ENCODE measurements at places on chromosomes 4 and X. TPM values are rescaled to one million over a fixed set of nuclear protein-coding genes. Genes with fewer than 3 reads are reported as not detected.

The DOK7 gene
- not detected for total RNA-seq

The OPHN1 gene
- 3.0 TPM for total RNA-seq

The CCDC120 gene
- total RNA-seq = 0.50 TPM

The CXCR3 gene
- not detected for total RNA-seq

The STS gene
- total RNA-seq = 1.5 TPM

The ENPEP gene
- 0.15 TPM for total RNA-seq

The CT45A5 gene
- total RNA-seq = not detected

The OCIAD2 gene
- total RNA-seq = 39.5 TPM

The RPL36A gene
- 3,269 TPM for total RNA-seq

The ATP8A1 gene
- total RNA-seq = 0.45 TPM

The DDIT4L gene
- 1.3 TPM for total RNA-seq

The MAGEC2 gene
- total RNA-seq = not detected

The RS1 gene
- total RNA-seq = not detected

The ASB5 gene
- total RNA-seq = 0.30 TPM

The SCRG1 gene
- total RNA-seq = under 0.01 TPM

The HSFX4 gene
- total RNA-seq = not detected

The ZNF330 gene
- total RNA-seq = 15.3 TPM

The XPNPEP2 gene
- 1.5 TPM for total RNA-seq

The ETDB gene
- not detected for total RNA-seq

The GPRASP3 gene
- total RNA-seq = 2.4 TPM

The RAB39B gene
- total RNA-seq = 0.59 TPM

The ARHGEF38 gene
- not detected for total RNA-seq

The PPEF1 gene
- not detected for total RNA-seq

The GABRE gene
- total RNA-seq = 0.74 TPM

The IL2RG gene
- not detected for total RNA-seq

The CTAG2 gene
- total RNA-seq = 2.7 TPM

The GPAT3 gene
- 2.4 TPM for total RNA-seq

The SPANXN3 gene
- total RNA-seq = not detected

The CCDC158 gene
- under 0.01 TPM for total RNA-seq

The MAP7D2 gene
- 1.7 TPM for total RNA-seq

The CXXC4 gene
- 0.17 TPM for total RNA-seq

The CENPE gene
- total RNA-seq = 9.8 TPM

The XAGE2 gene
- not detected for total RNA-seq

The MAGEA2B gene
- not detected for total RNA-seq

The AMBN gene
- not detected for total RNA-seq

The TLR2 gene
- 1.8 TPM for total RNA-seq

The BANK1 gene
- total RNA-seq = 0.15 TPM

The CHRNA9 gene
- not detected for total RNA-seq

The PRKG2 gene
- 1.0 TPM for total RNA-seq

The SLC49A3 gene
- 2.1 TPM for total RNA-seq

The MAGEA4 gene
- total RNA-seq = not detected

The USP17L29 gene
- not detected for total RNA-seq

The KIT gene
- total RNA-seq = 0.17 TPM

The CT83 gene
- total RNA-seq = not detected

The HSD17B11 gene
- total RNA-seq = 30.1 TPM

The DCAF8L2 gene
- not detected for total RNA-seq

The TEX13B gene
- total RNA-seq = not detected

The OTUD6A gene
- total RNA-seq = not detected
